ENCODE measurements at places on chromosomes 4 and X.

DNA sequence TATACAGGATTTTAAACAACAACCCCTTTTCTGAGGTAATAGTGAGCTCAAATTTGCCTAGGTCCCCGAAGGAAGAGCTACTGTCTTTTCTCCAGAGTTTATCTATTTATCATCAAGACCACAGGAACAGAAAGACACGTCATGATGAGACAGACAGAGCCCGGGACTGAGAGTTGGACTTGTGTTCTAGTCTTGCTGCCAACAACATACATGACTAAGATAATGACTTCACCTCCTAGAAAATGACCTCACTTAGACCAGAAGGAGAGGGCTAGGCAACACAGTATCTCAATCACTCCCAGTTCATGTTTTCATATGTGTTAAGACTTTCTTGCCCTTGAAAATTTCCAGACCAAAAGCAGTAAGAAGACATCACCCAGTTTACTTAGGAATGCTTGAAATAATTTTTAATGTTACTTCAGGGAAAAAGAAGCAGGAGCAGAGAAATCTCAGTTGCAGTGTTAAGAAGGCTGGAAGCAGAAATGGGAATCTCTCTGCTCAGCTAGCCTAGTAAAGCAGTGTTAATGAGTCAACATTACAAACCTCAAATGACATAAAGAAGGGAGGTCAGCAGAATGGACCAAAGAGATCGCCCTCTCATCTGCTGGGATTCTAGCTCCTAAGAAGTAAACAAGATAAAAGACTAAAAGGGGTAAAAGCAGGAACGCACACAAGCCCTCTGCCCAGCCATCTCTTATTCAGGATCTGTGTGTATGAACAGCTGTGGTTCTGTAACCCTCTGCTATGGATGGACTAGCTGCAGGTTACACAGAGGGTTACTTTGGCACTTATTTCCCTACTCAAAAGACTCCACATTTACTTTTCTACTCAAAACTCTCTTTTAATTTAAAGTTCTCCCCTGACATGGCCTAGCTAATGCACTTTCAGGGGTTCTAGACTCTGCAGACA lies 24.8 kb downstream of the PDGFC start:
- peak; percentile 98 for DNase-seq

DNA sequence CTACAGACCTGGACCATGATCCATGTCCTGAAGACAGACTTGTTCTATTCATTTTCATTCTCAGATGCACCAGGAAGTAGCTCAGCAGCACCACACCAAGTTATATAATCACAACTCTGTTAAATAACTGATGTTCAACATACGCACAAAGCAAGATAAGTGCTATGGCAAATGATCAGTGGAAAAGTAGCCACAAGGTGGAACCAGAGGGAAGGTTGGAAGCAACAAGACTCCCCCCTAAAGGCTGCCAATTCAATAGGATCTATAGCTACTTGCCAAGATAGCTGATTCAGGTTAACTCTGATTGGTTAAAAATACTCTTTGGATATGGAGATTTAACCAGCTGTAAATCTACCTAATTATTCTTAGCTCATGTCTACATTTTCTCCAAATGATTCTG lies 23.7 kb upstream of the FAM47B start:
- peak; percentile 64 for DNase-seq

GRCh38 chr4:128379860-128380259 lies 92.2 kb upstream of the PGRMC2 start:
- DNase-seq, result peak; percentile 30

DNA sequence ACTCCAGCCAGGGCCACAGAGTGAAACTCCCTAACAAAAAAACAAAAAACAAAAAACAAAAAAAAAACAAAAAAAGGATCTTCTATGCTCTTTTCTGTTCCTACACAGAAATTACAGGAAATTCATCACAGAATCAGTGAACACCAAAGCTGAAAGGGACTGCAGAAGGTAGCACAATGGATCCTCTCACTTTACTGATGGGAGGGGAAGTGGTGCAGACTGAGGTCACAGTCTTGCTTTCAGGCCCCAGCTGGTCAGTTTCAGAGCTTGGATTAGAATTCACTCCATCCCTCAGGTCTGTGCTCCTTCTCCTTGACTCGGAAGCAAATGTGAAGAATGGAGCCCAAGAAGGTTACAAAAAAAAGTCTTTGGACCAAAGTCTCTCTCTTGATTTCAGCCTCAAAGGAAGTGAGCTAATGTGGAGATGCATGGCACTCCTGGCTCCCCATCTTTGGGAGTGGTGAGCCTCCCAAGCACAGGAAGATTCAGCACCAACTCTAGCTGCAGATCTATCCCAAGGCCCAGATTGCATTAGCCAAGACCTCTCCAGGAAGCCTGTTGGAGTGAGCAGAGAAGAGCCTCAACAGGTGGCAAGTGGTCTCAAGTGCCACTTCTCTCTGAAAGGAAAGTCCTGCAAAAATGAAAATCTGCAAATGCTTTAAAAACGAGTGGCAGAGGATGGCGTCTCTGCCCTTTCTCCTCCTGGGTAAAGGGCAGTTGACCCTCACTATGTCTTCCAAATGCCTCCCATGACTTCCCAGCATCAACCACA lies 176.0 kb downstream of the MAML3 start:
- DNase-seq, result no peak

DNA sequence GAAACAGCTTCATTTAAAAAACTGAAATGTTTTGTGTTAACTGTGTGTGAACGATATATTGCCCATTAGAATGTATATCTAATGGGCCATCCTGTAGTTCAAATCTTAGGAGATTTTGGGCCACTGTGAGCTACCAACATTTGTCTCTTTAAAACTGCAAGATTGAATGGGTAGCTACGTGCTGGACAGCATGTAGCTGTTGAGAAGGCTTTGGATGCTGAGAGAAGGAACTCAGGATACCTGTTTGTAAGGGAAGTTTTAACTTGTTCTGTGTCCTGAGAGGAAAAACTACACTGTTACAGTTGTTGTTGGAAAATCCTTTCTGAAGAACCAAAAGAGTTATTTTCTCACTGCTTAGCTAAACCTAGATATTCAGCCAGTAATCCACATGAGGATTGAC lies 45.9 kb downstream of the PDLIM5 start:
- no peak for DNase-seq

- DNase-seq, result no peak
Observed at GRCh38 chr4:117328333-117328732, 243.0 kb upstream of the TRAM1L1 start.

DNA sequence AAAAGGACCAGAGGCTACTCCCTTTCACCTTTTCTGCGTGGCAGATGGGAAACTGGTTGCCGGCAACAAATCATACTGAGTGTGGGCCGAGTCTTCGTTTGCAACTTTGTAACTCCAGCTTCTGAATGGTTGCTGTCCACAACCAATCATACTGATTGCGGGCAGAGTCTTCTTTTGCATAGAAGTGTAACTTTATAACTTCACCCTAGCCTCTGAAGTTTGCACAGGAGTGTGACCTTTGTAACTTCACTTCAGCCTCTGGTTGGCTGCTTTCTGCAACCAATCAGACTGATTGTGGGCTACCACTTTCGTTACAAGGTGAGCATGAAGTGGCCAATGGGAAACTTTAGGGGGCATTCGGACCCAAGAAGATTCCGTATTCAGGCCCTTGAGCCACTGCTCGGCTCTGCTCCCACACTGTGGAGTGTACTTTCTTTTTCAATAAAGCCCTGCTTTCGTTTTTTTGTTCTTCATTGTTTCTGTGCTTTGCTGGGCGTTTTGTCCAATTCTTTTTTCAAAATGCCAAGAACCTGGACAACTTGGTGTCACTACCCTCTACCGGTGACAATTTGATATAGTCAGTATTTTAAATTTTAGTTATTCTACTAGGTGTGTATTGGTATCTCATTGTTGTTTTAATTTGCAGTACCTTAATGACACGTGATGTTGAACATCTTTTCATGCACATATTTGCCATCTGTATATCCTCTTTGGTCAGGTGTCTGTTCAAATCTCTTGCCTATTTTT lies 9.0 kb upstream of the PAGE5 start:
- no peak for DNase-seq

DNA sequence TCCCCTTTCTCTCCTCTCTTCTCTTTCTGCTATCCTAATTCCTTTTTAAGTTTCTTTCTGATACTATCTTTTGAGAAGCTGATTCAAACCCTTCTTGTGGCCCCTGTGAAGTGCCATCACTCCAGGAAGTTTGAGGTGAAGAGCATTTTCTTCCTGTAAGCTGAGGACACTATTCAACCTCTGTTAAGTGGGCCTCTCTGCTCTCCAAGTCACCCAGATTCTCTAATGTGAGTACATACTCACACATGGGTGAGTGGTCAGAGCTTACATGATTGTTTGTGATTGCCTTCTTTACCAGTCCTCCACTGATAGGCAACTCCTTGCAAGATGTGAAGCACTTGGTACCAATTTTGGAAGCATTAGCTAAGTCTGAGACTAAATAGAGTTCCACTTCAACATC lies 18.4 kb upstream of the SMIM10L2A start:
- no peak for DNase-seq

GRCh38 chr4:8910822-8911315 lies 39.2 kb upstream of the HMX1 start:
- no peak for DNase-seq

DNA sequence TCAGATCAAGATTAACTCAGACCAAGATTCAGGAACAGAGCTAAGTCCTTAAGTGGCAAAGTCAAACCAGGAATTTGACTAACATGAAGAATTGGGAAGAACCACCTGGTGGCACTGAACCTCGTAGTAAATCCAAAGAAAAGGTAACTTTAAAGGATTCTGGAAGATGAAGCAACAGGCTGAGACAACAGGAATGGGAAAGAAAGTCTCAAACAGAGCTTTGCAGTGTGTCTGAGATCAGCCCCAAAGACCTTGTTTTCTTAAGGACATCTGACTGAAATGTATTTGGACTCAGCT lies 126.1 kb downstream of the ASB9 start:
- DNase-seq, result no peak

- DNase-seq, result no peak
Observed at GRCh38 chr4:52954560-52955170, 92.5 kb downstream of the RASL11B start.

All from fibroblast of skin of right quadriceps (primary cell).